ENCODE measurements at places on chromosomes 3 and 15.

- DNase-seq: no peak
These were observed 25.7 kb upstream of the ANO10 start for GRCh38 chr3:43647331-43648166.

- DNase-seq: no peak
These were observed 281.9 kb upstream of the C2CD4B start for GRCh38 chr15:62446984-62447383.

- peak; percentile 59 for DNase-seq
These were observed 83.7 kb downstream of the CMSS1 start for GRCh38 chr3:99901200-99901926.

DNA sequence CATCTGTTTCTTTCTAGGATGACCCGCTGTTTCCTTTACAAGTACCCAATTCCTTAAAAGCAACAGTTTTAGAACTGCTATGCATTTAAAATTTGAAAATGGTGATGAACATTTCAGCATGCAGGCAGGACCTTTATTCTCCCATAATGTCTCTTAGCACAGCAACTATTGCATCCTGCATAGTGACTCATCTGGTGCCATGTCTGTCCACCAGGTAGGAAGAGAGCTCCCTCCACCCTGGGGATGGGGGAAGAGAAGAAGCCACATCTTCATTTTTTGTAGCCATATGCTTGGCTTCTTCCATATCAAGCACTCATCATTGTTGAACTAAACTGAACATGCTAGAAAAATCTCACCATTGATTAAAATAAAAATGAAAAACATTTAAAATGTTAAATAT, 9.9 kb downstream of the GPR15 start:
- no peak for DNase-seq
